GM23248 (cell line): ENCODE measurements at places on chromosomes 7 and 10. TPM values are rescaled to one million over a fixed set of nuclear protein-coding genes. Genes with fewer than 3 reads are reported as not detected.

- H3K4me3 ChIP-seq: peak overlapping the region; percentile 20; the same call in 1 of the 2 replicates
- no peaks in the 10 kb centered on the region for H3K4me1 ChIP-seq
Measured at GRCh38 chr7:108167460-108167859, 37.3 kb upstream of the LAMB4 start.

GRCh38 chr10:88491314-88491713 lies 91.8 kb downstream of the RNLS start:
- DNase-seq: no peak
- H3K27me3 ChIP-seq: no peaks in the 10 kb centered on the region

LLCFC1 gene
- not detected in 2 replicates for total RNA-seq

DNA sequence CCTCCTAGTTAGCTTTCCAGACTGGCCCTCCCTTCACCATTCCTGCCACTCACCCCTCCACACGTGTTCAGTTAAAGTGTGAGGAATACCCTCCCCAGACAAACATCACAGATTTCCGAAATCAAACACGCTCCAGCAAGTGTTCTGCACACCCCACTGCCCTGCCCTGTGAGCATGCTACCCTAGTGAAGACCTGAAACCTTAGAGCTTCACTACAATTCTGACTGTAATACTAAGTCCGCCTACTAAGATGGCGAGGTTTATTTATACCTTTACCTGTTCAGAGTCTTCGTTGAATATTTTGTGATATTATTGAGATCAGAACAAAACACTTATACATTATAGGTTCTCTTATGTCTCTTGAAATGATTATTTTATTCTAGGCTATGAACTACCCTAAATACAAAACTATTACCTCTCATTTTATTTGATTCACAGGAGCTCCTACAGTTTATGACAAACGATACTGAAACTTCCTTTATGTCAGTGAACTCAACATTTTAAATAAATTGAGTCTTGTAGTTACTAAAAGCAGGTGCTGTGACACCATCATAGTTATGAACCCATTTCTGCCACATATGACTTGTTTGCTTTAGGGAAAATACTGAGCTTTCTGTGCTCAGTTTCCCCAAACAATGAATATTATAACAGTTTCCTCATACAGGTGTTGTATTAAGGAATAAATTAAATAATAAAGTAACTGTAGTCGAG lies 8.6 kb downstream of the SCIN start:
- no peaks in the 10 kb centered on the region for H3K27me3 ChIP-seq
- no peaks in the 10 kb centered on the region for H3K36me3 ChIP-seq
- no peak overlapping the region for H3K4me3 ChIP-seq
- DNase-seq: no peak
- peaks cover 22% of the 10 kb centered on the region for H3K4me1 ChIP-seq

- H3K27me3 ChIP-seq: no peaks in the 10 kb centered on the region
- peaks cover 5% of the 10 kb centered on the region for H3K4me1 ChIP-seq
- no peak overlapping the region for H3K27ac ChIP-seq
- H3K36me3 ChIP-seq: no peaks in the 10 kb centered on the region
- DNase-seq: no peak
- H3K4me3 ChIP-seq: no peak overlapping the region
Measured at GRCh38 chr10:124717911-124718741, 26.1 kb downstream of the FAM53B start.

SCIN gene
- 0.13 and 0.32 TPM in 2 replicates for total RNA-seq

DNA sequence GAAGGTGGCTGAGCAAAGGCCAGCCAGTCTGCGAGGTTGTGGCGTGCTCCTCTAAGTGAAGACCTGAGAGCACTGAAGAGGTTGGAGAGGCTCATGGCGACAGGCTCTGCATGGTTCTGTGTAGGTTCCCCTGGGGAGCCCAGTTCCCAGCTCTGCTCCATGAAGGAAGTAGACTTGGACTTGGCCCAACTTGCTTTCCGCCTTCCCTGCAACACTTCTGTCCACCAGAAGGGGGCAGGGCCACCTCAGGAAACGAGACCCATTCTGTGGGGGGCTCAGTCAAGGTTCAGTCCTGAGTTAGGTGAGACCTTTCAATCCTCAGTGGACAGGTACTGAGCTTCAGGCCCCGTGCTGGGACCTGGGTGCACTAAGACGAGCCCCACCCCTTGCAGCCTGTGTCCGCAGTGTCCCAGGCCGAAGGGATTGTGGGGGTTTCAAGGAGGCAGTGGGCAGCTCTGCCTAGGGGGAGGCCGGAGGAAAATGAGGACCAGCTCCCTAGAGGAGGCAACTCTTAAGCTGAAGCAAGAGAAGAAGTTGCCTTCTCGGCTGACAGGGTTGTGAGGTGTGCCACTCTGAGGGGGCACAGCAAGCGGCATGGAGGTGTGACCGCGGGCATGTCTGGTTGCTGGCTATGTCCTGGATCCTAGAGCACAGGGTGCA lies 15.0 kb upstream of the PCBD1 start:
- H3K27ac ChIP-seq: no peak overlapping the region
- H3K4me1 ChIP-seq: no peaks in the 10 kb centered on the region
- no peaks in the 10 kb centered on the region; the same call in 1 of the 2 replicates for H3K27me3 ChIP-seq
- H3K36me3 ChIP-seq: no peaks in the 10 kb centered on the region
- DNase-seq: peak; percentile 76

SERPINE1 gene
- total RNA-seq: 1,900 and 2,000 TPM in 2 replicates

SYT15 gene
- total RNA-seq: 0.89 and 1.2 TPM in 2 replicates

DNA sequence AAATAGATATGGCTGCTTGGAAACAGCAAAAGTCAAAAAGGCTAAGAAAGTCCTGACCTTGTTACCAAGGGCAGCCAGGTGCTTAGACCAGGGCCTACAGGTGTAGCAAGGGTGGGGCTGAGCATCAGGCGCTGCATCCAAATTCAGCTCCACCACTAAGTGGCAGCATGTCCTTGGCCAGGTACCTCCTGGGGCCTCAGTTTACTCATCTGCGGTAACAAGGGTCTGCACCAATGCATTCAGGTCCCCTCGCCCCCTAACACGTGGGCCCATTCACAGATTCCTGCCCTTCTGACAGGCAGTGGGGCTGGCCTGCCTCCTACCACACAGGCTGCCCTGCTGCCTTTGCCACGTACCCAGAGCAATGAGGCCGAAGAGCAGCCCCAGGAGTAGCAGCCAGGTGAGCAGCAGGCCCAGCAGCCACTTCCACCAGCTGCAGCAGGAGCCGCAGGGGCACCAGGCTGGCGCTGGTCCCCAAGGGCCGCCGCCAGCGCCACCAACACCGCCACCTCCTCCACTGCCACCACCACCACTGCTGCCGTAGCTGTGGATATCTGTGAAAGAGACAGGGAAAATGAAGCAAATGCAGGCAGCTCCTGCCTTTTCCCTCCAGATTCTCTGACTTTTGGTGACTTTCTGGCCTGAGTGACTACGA lies 28.9 kb downstream of the COL17A1 start:
- peaks cover 21% of the 10 kb centered on the region for H3K4me1 ChIP-seq
- H3K27me3 ChIP-seq: 0 out of 2 replicates have a peak, but pooled peaks cover 4% of the 10 kb centered on the region
- no peak overlapping the region for H3K4me3 ChIP-seq
- H3K36me3 ChIP-seq: no peaks in the 10 kb centered on the region
- H3K27ac ChIP-seq: no peak overlapping the region

- peak overlapping the region; percentile 47 for H3K4me3 ChIP-seq
- H3K4me1 ChIP-seq: peaks cover 26% of the 10 kb centered on the region
- DNase-seq: peak; percentile 93
Measured at GRCh38 chr7:21912305-21912704, 33.4 kb downstream of the CDCA7L start.

DNA sequence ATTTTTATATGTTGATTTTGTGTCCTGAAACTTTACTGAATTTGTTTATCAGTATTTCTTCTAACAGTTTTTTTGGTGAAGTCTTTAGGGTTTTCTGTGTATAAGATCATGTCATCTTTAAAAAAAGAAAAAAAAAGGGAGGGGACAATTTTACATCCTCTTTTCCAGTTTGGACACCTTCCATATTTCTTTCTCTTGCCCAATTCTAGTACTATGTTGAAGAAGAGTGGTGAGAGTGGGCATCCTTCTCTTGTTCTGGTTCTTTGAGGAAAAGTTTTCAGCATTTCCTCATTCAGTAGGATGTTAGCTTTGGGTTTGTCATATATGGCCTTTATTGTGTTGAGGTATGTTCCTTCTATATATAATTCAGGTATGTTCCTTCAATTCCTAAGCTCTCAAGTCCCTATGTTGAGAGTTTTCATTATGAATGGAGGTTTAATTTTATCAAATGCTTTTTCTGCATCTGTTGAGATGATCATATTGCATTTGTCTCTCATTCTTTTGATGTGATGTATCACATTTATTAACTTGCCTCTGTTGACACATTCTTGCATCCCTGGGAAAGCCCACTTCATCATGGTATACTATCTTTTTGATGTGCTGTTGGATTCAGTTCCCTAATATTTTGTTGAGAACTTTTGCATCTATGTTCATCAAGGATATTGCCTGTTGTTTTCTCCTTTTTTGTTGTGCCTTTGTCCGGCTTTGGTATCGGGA lies 12.1 kb downstream of the TAS2R40 start:
- no peak overlapping the region for H3K27ac ChIP-seq
- H3K4me1 ChIP-seq: peaks cover 6% of the 10 kb centered on the region; the same call in 1 of the 2 replicates
- no peaks in the 10 kb centered on the region for H3K36me3 ChIP-seq
- H3K4me3 ChIP-seq: no peak overlapping the region
- 0 out of 2 replicates have a peak, but pooled peaks cover 6% of the 10 kb centered on the region for H3K27me3 ChIP-seq

GIMAP5 gene
- total RNA-seq: not detected in 2 replicates

AOAH gene
- total RNA-seq: not detected in 2 replicates

DNA sequence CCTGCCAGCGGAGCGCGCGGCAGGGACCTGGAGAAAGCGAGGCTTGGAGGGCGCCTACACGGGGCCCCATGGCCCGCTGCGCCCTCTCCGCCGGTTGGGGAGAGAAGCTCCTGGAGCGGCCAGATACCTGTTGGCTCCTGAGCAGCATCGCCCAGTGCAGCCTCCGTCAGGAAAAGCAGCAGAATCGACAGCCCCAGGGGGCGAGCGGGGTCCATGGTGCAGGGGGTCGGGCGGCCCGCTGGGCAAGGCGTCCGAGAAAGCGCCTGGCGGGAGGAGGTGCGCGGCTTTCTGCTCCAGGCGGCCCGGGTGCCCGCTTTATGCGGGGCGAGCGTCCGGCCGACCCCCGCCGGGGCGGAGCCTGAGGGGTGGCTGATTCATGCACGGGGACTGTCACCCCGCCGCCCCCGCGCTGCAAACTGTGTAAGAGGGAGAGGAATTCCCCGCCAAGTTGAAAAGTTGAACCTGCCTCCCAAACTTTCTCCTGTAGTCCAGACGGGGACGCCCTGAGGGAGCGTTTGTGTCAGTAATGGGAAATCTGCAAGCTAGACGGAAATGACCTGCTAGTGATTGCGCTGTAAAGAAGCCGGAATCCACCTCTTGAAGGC lies at the start of gene TFPI2:
TSS of gene TFPI2 (minus strand) at position 290 of the 605 bp plus-strand sequence. CDS start at position 215, 75 bp downstream.
- peak within 1 kb of the TSS; percentile 67 for H3K27ac ChIP-seq
- peaks cover 14% of the 10 kb centered on the region for H3K4me1 ChIP-seq
- H3K27me3 ChIP-seq: no peaks in the 10 kb centered on the region
- peak; percentile 84 for DNase-seq

GDF2 gene
- not detected in 2 replicates for total RNA-seq

DNA sequence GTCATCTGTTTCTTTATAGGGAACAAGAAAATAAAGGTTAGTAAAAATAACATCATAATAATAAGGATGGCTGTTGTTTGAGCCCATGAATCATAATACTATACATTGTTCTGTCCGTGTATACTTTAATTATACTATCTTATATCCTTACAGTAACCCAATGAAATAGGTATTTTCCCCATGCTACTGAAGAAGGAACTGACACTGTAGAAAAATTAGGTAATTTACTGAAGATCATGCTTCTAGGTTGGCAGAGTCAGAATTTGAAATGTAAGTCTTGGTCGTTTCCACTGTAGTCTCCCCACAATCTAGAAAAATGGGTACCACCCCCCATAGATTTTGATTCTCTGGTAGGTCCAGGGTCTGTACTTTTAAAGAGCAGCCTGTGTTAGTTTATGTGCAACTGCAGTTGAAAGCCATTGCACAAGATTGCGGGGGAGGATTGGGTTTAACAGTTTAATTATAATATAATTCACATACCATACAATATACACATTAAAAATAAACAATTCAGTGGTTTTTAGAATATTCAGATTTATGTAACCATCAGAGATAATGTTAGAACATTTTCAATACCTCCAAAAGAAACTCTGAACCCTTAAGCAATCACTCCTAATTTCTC lies 47.7 kb downstream of the SHOC2 start:
- no peak overlapping the region for H3K4me3 ChIP-seq
- no peaks in the 10 kb centered on the region; the same call in 1 of the 2 replicates for H3K36me3 ChIP-seq
- H3K27ac ChIP-seq: no peak overlapping the region
- H3K27me3 ChIP-seq: no peaks in the 10 kb centered on the region
- H3K4me1 ChIP-seq: peaks cover 25% of the 10 kb centered on the region
- peak; percentile 19 for DNase-seq

DNA sequence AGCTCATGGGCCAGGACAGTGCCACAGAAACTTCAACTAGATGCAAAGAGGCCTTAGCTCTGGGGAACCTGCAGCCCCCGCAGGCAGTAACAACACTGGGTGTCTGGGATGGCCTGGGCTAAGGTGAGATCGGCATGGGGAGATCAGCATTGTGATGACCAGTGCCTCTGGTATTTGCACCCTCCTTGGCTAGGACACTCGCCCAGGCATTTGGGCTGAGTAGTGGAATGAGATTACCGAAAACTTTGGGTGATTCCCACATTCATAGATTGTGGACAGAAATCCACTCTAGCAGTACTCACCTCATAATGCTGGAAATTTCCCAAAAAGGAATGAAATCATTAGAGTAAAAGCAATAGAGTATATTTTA lies 70.6 kb upstream of the ZMIZ2 start:
- H3K4me3 ChIP-seq: no peak overlapping the region
- H3K36me3 ChIP-seq: peaks cover 22% of the 10 kb centered on the region
- H3K27ac ChIP-seq: peak overlapping the region; percentile 86
- H3K27me3 ChIP-seq: no peaks in the 10 kb centered on the region

- H3K4me1 ChIP-seq: no peaks in the 10 kb centered on the region
- DNase-seq: no peak
- no peak overlapping the region for H3K4me3 ChIP-seq
- no peak overlapping the region for H3K27ac ChIP-seq
- no peaks in the 10 kb centered on the region for H3K27me3 ChIP-seq
Measured at GRCh38 chr10:132239126-132240031, 52.6 kb downstream of the DPYSL4 start.

DNA sequence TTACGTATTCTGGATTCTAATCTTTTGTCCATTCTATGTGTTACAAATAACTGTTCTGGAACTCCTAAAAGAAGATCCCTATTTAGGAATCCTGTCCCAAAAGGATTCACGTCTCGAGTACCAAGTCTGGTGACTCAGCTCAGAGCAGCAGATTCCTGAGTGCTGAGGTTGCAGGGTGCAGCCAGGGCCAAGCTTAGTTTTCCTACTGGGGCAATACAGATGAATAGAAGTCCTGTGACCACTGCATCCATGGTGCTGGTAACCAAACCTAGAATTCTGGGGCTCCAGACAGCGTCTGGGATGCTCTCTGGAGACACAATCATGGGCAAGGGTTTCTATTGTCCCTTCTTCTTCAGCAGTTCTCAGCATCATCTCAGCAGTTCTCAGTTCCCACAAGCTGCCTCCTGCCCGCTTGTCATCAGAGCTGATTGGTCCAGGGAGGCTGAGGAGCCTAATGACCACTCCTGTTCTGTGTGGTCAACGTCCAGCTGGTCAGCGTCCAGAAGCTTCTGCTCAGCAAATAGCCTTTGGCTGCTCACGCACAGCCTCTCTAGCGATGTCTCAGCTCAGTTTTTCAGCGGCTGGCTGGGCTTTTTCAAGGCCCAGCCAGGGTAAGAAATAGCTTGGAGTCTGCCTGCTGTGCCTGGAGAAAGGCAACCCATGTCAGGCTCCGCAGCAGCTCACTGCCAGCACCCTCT lies 50.4 kb upstream of the C7orf33 start:
- H3K4me1 ChIP-seq: no peaks in the 10 kb centered on the region
- no peak overlapping the region for H3K4me3 ChIP-seq
- no peaks in the 10 kb centered on the region for H3K27me3 ChIP-seq
- DNase-seq: peak; percentile 85
- H3K27ac ChIP-seq: peak overlapping the region; percentile 44

HOGA1 gene
- total RNA-seq: 0.22 TPM in 1 of 2 replicates, not detected in the other
